CD4-positive, alpha-beta T cell treated with Interleukin-10 for 1 hour (primary cell): ENCODE measurements at places on chromosomes 7 and 10.

GRCh38 chr10:86960003-86960862 is 1.8 kb downstream of the SNCG start:
- peak; percentile 60 for DNase-seq

GRCh38 chr7:107972941-107973376 is 30.0 kb downstream of the LAMB1 start:
- no peak for DNase-seq

DNA sequence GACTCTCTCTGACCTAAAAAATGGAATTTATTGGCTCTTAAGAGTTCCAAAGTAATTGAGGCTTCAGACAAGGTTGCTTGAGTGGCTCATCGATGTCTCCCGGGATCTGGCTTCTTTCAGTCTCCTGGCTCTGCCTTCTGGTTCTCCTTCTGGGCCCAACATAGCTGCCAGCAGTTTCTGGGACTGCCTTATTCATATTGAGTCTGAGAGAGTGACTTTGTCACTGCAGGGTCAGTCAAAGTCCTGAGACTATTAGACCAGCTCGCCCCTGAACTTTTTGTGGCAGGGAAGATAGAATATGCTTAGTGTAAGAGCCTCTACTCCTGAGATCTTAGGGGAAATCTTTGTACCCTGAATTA is 94.0 kb downstream of the MMRN2 start:
- DNase-seq: no peak

GRCh38 chr7:157405501-157405900 is 68.7 kb downstream of the DNAJB6 start:
- no peak for DNase-seq

DNA sequence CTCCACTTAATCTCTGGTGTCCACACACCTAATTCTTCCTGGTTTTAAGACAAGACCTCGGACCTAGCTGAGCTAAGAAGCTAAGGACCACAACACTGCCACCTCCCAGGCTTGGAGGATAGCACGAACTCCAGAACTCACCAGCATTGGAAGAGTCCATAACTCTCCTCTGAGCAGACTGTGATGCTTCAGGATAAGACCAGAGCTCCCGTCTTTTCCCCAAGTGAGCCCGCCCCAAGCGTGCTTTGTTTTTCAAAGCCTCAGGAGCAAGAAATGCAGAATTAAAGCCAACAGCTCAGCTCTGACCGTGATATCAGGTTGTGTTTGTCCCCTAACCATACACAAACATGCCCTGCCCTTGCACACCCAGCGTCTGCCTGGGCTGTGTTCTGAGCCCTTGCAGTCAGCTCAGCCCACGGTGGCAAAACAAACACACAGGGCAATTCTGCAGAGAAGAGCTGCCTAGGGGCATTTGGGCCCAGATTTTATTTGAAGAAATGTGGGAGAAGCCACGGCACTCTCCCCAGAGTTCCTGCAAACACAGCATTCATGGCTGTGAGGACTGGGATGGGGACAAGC is 145.4 kb downstream of the WDR11 start:
- DNase-seq: no peak

GRCh38 chr10:132959559-132959961 is 17.2 kb upstream of the CFAP46 start:
- DNase-seq: no peak

- DNase-seq: no peak
Measured at GRCh38 chr10:43045631-43046287, 31.1 kb upstream of the RET start.

DNA sequence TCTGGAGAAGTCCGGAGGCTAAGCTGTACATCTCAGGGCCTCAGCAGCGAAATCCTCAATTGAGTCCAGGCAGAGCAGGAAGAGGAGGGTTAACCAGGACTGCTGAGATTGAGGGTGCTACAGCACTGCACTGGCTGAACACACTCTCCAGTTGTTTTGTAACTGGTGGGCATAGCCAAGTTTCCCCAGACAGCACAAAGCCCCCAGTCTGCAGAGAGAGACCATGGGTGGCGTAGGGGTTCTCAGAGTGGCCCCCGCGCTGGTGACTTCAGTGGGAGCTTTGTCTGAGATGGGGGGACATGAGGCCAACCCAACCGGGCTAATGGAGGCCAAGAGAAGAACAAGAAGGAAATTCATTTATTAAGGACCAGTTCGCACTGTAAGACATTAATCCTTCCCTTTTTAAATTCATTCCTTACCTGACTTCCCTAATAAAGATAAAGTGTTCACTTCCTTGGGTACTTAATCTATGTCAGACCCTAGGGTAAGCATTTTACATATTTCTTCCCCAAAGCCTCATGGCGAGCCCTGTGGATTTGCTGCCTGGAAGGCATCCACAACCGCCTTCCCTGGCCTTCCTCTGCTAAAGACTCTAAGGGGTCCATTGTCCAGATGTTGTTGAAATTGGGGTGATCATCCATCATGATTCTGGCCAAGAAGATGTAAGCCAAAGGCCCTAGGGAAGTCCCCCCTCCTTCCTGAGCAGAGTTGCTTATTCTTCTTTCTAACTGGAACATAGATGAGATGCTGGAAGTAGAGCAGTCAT is 121.4 kb upstream of the CHST15 start:
- DNase-seq: no peak

GRCh38 chr10:69516796-69517195 is 56.4 kb downstream of the NEUROG3 start:
- DNase-seq: no peak

DNA sequence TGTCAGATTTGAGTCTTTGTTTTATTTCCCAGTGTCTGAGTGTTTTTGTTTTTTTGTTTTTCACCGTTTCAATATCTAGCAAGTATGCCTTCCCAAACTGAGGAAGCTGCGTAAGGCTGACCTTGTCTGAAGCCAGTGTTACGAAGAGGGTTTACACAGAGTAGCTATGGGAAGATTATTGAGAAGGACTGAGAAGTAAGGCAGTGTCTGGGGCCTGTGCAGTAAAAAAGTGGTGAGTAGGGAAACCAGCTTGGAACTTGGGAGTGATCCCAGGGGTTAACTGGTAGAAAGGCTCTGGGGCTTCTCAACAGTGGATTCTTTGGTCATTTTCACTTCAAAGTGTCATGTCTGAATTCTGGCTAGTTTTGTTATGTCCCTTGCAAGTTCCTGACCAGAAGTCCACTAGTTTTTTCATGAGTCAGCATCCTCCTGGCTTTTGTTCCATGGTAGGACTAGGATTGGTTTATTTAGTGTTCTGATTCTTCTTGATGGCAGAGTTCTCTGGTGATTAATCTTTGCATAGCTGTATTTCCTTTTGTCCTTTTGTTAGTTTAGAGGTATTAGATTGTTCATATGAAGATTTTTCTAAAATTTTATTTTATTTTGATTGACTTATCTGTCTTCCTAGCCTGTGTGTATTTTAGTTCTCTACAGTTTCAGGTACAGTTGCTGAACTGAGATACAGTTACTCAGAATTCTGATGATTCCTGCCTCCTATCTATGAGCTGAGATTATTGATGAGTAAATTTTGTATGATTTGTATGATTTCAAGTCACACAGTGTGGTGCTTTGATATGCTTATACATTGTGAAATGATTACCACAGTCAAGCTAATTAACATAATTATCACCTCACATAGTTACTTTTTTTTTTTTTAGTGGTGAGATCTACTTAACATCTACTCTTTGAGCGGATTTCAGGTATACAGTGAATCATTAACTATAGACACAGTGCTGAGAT is 19.0 kb downstream of the GARS1 start:
- DNase-seq: no peak

DNA sequence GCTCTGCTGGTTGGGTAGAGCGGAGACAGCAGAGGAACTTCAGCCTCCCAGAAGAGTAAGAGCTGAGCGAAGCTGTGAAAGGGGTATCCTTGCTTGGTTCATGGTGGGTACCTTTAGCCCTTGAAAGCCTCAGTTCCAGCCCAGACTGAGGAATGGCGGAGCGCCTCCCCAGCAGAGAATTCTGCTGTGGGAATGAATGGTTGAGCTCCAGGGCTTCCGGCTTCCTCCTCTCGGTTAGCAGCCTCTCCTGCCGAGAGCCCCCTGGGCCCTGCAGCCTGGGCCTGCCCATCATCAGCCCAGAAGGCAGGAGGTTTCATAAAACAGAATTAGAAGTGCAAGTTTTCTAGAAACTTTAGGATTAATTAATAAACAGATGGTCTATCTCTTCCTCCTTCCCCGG is 79.9 kb upstream of the ANLN start:
- no peak for DNase-seq

DNA sequence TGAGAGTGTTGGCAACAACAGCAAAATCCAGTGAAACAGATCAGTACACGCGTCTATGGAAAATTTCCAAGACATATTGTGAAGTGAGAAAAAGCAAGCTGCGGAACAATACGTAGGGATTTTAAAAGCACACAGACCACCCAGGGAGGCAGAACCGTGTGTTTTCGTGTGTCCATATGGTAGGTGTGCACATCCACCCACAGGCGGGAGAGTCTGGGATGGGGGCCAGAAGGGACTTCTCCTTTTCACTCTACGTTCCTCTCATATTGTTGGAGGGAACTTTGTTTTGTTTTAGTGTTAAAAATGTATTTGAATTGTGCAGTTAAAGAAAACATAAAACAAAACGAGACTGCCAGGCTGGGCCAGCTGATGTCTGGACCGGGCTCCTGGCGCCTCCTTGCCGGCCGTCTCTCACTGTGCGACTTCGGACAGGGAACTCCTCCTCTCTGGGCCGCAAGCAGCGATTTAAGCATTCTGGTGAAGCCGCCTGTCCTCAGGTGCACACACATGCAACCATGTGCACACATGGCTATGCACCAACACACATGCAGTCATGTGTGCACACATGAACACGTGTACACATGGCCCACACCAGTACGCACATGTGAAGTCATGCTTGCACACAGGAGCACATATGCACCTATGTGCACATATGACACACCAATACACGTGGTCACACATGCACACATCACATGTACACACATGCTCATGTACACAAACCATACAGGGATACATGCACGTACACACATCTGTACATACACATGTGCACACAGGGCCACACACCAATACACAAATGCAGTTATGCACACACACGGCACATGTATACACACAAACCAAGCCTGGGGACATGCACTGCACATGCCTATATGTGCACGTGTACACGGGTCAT is 141.1 kb downstream of the ELFN1 start:
- no peak for DNase-seq

DNA sequence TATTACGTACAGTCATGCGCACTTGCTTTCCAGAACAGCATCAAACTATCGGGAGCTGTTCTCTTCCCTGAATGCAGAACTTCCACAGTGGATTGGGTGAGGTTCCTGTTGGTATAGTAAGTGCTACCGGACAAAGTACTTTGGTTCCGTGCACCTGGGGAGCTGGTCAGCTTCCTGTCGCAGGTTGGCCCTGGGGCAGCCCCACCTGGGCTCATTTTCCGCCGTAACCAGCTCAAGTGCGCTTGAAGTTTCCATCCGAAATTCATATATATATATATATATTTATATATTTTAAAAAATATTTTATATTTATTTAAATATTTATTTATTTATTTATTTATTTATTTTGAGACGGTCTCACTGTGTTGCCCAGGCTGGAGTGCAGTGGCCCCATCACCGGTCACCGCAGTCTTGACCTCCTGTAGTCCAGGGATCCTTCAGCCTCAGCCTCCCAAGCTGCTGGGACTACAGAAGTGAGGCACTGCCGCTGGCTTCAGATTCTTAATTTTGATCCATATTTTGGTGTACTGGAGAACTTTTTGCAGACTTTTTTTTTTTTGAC is 6.5 kb downstream of the SCART1 start:
- DNase-seq: no peak

DNA sequence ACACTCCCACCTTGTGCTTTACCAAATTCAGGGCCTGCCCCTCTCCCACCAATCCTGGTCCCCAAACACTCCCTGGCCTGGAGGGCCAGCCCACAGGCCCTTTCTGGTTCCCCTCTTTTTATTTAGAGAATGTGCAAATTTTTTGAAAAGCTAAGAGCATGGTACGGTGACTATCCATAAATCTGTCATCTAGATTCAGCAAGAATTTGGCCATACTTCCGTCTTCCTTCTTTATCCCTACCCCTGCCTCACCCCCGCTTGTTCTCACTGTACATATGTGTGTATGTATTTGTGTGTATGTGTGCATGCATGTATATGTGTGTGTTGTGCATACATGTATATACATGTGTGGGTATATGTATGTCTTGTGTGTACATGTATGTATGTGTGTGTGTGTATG is 8.1 kb upstream of the TBRG4 start:
- DNase-seq: no peak

- DNase-seq: peak; percentile 60
Measured at GRCh38 chr7:149284343-149284742, 22.3 kb downstream of the ZNF783 start.
